ENCODE measurements at places on chromosomes 3 and 15.
A peak's percentile ranks its signal among the peaks of the same experiment; 100 is the strongest.

DNA sequence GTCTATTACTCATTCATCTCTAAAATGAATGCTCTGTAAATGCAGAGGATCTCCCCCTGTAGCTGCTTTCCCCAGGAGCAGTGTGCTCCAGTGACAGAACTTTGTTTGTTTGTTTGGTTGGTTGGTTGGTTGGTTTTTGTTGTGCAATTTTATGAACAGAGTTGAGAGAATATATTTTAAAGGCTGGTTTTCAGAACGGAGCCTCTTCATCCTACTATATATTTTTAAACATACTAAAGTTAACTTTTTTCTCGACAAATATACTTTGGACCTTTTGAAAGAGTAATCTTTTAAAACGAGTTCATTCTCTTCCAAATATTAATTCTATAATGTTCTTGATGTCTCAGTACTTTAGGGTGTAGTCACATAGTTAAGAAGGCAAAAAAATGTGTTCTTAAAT lies 20.2 kb downstream of the RYR3 start:
- DNase-seq: no peak

- peak; percentile 100 for DNase-seq
These were observed 65.8 kb downstream of the MB21D2 start for GRCh38 chr3:192851821-192852372.

GRCh38 chr3:196186651-196187573 lies 24.3 kb downstream of the ZDHHC19 start:
- DNase-seq: no peak

DNA sequence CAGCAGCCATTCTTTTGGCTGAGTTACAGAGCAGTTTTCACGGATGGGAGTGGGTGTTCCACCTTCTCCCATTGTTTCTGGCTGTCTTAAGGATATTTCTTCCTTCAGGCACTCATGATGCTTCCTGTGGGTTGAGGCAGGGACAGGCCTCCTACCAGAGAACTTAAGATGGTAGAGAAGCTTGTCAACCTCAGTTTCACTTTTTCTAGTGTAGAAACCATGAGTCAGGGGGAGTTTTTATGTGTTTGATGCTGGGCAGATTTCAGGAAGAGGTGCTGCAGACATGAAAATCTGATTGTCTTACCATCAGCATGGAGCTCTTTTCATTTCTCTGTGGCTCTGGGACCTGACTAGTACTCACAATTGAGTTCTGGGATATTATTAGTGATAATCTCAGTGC lies 48.7 kb upstream of the VEPH1 start:
- DNase-seq: no peak

DNA sequence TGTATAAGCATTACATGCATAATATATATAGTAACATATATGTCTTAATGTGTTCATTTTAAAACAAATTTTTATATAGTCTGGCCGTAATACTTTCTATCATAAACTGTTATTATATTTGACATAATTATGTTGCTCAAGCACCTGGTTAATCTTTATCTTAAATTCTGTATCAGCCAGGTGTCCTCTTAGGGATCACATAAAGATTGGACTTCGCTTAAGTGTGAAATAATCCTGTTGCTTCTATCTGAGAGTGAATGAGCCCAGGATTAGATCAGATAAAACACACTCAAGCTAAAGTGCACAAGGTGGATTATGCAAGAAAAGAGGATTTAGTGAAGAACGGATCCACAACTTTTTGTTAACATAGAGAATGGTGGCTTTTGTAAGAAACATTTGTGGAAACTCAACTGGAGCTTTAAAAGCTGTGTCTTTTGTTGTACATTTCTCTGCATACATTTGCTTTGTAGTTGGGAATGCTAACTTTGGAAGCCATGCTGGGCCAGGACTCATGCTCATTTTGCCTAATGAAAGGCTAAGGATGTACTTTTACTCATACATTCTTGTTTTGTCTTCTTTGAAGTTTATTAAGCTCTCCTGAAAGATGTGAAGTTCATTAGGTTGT lies 437.8 kb downstream of the ZIC1 start:
- no peak for DNase-seq
